IPS DF 19.7 (cell line): ENCODE measurements at places on chromosomes 1 and 21.

- DNase-seq, result no peak
Observed at GRCh38 chr1:196355206-196355786, 252.9 kb downstream of the KCNT2 start.

DNA sequence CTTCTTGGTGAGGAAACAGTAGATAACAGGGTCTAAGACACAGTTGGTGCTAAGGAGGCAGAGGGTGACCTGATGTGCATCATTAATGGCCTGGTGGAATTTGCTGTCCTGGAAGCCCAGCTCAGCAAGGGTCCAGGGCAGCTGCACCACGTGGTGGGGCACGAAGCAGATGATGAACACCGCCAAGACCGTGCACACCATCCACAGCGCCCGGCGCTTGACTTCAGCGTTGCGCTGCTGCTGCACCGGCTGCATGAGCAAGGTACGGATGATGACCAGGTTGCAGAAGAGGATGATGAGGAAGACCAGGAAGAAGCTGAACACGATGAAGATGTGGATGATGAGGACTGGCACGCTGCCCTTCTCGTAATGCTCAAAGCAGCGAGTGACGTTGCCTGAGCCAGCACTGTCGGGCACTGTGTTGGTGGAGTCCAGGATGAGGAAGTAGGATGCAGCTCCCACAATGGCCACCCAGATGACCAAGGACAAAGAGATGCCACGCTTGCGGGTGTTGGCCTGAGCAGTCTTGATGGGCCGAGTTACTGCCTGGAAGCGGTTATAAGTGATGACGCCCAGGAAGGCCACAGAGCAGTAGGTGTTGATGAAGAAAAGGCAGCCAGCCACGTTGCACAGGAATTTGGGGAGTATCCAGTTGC, 26.2 kb downstream of the PTAFR start:
- no peak for DNase-seq

DNA sequence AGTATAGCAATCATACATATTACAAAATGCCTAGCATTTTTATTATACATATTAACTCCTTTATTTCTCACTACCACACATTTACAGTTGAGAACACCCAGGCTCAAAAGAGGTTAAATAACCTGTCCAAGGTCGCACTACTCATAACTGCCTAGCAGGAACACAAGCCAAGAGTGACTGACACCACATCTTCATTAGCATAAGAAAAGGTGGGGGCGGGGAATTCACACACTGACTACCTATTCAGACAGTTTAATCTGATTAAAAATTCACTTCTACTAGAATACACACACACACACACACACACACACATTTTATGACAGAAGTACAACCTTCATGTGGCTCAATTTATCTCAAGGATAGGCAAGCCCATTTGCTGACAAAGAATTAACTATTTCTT, 77.8 kb upstream of the CACHD1 start:
- no peak for DNase-seq

- no peak for DNase-seq
Observed at GRCh38 chr1:183043872-183044854, 20.9 kb downstream of the LAMC1 start.

- DNase-seq, result no peak
Observed at GRCh38 chr1:55781944-55782482, 566.8 kb upstream of the USP24 start.

DNA sequence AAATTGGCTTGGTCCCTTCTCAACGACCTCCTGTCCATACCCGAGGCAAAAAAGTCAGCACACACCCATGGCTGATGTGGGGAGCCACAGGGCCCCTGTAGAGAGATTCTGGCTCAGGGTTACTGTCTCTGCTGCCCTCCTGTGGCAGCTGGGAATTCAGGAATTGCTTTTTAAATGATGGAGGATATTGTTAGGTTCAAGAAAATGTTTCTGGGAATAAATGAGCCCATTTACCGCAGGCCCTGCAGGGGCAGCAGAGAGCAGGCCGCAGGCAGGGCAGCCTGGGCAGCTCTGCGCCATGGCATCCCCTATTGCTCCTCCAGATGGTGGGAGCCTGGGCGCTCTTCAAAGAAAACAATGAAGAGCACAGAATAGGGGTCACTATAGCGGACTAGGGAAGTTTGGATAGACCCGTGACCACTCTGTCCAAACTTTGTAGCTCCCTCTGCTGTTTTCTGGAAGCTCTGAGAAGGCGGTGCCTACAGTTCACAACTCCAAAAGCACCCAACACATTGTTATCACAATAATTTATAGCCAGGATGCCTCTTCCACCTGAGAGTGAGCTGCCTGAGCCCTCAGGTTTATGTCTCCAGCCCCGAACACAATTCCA, 201.1 kb downstream of the BACH1 start:
- peak; percentile 47 for DNase-seq

GRCh38 chr1:201649761-201650622, 111.1 kb downstream of the NAV1 start:
- DNase-seq, result no peak

DNA sequence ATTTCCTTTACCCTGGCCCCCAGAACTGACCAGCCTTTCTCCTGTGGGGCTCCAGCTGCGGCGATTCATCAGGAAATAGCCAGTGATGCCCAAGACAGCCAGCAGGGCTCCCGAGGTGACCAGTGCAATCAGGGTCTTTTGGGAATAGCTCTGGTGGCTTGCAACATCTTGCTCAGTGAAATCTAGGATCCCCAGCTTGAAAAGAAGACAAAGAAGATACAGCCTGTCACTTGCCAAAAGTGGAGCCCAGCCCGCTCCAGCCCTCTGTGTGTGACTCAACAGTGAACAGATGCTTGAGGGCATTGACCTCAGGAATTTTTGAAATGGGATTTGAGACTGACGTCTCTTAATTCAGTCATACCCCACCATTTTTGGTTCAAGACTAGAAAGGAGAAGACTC, 22.3 kb downstream of the CD34 start:
- DNase-seq, result no peak

- DNase-seq, result no peak
Observed at GRCh38 chr1:106727171-106727570, 329.3 kb upstream of the PRMT6 start.

DNA sequence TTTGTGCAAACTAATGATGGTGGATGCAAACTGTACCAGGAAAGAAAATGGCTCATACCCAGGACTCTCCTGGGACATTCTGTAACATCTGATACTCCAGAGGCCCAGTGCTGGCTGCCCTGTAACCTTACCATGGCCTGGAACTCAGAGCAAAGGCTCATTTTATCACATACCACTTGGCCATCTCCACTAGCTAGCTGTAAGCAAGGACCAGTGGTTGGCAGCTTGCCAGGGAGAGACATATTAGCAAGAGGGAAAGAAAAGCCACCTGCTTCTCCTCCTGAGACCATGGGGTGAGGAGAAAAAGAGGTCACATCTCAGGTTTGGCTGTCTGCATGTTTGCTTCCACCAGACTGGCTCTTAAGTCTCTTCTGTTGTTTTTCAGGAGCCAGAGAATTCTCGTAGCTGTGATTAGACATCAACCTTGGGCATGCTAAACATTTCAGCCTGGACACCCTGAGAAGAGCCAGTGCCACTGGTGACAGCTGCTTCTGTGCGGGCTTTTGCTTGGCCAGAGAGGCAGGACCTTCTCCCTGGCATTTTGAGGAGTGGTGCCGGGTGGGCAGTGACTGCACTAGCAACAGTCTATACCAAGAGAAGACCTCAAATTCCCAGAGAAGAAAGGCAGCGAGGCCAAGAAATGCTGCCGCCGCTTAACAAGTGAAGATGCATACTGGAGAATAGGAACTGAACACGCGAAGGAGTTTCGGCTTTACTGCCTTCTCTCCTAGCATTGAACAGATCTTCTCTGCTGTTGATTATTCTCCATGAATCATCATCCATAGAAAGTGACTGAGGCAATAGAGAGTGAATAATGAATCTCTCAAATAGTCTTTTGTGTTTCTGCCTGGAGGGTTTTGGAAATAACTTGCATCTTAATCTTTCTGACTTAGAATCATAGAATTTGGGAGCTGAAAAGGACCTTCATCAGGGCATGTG, 6.7 kb upstream of the INKA2 start:
- DNase-seq, result no peak

DNA sequence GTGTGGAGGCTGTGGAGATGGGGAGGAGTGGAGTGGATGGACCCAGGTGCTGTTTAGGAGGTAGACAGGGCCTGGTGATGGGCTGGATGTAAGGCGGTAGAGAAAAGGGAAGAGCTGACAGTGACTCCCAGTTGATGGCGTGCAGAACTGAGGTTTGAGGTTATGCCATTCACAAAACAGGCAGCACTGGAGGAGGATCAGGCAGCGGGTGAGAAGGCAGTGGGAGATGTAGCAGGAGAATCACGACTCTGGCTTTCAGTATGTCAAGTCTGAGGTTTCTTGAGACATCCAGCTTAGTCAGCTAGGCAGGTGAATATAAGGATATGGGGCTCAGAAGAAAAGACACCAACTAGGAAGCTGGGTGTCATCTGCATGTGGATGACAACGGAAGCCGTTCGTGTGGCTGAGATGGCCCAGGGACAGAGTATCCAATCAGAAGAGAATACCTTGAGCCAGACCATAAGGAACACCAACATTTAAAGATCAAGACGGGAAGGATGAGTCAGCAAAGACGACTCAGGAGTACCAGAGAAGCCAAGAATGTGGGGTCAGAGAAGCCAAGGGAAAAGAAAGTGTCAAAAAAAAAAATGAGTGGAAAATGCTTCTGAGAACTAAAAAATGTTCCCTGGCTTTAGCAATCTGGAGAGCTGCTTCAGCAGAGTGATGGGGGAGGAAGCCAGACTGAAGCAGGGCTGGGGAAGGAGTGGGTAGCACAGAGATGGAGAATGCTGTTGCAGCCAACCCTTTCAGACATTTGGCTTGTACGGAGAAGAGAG, 15.2 kb downstream of the LRRN2 start:
- DNase-seq, result no peak

DNA sequence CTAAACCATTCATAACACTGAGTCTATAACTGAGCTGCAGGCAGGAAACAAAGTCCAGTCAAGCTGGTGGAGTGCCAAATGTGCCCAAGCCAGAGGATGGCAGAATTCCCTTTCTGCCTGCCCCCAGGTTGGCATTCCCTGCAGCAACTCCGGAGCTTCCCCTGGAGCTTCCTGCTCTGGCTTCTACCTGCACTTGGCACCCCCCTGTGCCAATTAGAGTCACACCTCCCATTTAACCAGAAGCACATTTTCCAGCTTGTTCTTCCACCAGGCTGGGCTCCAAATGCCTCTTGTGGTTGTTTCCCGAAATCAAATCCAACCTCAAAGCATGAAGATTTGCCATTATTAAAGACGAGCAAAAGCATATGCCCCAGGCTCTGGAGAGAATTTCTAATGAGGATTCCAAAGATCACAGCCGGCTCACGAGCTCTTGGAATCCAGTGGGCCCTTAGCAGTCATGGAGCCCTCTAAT, 294.5 kb downstream of the RRAGC start:
- DNase-seq, result no peak

DNA sequence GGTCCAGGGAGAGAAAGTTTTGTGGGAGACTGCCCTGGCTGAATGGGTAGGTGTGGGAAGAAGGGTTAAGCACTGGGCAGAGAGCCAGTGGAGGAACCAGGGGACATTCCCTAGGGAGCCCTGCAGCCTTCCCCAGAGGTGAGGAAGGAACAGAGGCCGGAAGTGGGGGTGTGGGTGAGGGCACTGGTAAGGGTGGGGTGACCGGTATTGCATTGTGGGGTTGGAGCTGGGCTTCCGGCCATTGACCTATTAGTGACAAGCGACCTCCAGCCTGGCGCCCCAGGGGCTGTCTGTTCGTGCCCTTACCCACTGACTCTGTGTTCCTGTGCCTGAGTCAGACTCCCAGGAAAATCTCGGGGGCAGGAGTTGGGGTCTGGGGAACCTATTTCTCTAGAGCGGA, 3.5 kb upstream of the TSPAN1 start:
- no peak for DNase-seq

- no peak for DNase-seq
Observed at GRCh38 chr1:115074839-115075534, 14.3 kb downstream of the TSPAN2 start.

DNA sequence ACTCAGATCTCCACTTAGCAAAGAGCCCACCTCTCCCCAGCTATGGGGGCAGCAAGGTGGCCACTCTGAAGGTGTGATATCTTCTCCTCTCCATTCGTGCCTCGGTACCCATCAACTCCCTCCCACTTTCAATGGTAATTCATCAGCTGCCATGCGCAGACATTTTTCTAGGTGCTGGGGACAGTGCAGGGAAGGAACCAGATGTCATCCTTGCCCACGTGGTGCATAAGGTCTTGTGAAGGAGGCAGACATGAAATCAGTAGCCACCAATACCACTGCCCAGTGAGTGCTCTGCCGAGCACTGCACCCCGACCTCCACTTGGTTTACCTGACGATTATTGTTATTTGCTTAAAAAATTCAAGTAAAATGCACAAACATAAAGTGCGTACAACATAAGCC, 76.3 kb upstream of the CSF3R start:
- DNase-seq, result no peak

DNA sequence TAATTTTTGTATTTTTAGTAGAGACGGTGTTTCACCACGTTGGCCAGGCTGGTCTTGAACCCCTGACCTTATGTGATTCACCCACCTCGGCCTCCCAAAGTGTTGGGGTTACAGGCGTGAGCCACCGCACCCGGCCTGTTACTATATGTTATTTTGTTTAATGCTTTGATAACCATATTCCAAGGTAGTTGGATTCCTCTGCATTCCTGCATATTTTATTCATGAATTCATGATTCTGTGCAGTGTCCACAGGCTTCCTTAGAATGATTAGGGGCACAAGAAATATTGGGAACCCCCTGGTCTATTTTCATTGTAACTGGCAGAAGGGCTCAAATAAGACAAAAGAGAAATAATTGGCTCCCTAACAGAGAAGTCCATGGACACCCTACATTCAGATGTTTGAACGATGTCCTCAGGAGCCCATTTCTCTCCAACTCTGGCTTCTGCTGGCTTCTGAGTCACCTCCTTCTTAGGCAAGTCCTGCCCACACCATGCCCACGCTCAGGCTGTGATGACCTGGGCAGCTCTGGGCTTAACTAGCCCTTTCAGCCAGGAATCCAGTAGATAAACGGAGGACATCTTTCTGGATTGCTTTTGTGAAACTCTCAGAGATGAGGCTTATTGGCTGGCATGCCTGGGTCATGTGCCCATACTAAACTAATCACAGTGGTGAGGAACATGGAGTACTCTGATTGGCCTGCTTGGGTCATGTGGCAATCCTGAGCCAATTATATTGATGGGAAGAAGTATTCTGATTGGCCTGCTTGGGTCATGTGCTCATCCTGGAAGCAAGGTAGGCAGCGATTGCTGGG, 32.6 kb downstream of the TNFRSF8 start:
- peak; percentile 35 for DNase-seq

DNA sequence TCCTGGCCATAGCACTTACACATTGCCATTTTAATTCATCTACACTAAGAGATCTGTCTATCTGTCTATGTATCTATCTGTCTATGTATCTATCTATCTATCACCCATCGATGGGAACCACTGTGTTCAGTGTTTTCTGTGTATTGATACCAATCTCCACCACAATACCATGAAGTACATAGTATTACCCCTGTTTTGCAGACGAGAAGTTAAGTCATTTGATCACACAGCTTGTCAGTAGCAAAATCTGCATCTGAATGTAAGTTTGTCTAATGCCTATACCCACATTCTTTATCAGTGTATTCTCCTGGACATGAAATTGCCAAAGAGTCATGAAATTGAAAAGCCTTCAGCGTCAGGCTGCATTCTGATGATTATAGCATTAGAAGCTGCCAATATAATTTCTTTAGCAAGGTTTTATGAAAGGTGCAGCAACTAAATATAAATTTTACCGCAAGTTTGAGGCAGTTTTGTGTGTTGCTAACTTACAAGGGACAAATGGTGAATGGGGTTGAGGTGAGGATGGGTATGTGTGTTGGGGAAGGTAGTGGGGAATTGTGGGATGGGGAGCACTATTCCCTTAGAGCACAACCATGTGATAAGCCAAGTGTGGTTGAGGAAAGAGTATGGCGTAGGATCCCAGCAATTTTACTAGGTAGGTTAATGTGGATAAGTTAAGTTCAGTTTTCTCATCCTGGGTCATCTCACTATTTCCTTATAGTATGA, 24.2 kb downstream of the SLAMF1 start:
- DNase-seq, result no peak
